Thoracic aorta (tissue), 2 donors: ENCODE measurements at places on chromosomes 2 and 18. TPM values are rescaled to one million over a fixed set of nuclear protein-coding genes. Genes with fewer than 3 reads are reported as not detected.

DNA sequence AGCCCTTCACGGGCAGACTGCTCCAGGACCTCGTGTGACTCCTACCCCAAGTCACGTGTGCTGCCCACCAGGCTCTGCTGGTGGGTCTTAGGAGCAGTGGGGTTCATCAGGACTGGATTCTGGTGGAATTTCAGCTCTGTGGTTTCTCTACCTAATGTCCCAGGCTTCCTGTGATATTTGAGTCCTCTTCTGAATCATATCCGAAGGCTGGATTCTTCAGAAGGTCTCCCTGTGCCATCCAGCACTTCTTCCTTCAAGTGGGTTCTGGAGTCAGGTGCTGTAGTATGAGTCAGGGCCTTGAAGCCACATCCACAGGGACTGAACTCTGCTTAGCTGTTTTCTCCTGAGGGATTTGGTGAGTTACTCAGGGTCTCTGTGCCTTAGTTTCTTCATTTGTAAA lies 850.2 kb upstream of the CELF4 start:
- no peak for DNase-seq
- no peak overlapping the region for H3K4me3 ChIP-seq
- no peak overlapping the region for H3K27ac ChIP-seq
- no peaks in the 10 kb centered on the region for H3K4me1 ChIP-seq

PRLH gene
- total RNA-seq: not detected

INHA gene
- 1.6 TPM for total RNA-seq

TWSG1 gene
- total RNA-seq: 130 TPM

HES6 gene
- total RNA-seq: 12.3 TPM

C2orf78 gene
- total RNA-seq: not detected

SP9 gene
- not detected for total RNA-seq

GRCh38 chr2:162100579-162100978 lies 26.6 kb upstream of the DPP4 start:
- no peaks in the 10 kb centered on the region for H3K27me3 ChIP-seq
- no peak overlapping the region for H3K27ac ChIP-seq
- no peak overlapping the region for H3K4me3 ChIP-seq
- no peak for DNase-seq
- H3K36me3 ChIP-seq: no peaks in the 10 kb centered on the region
